ENCODE measurements at places on chromosomes 5 and 9.

DNA sequence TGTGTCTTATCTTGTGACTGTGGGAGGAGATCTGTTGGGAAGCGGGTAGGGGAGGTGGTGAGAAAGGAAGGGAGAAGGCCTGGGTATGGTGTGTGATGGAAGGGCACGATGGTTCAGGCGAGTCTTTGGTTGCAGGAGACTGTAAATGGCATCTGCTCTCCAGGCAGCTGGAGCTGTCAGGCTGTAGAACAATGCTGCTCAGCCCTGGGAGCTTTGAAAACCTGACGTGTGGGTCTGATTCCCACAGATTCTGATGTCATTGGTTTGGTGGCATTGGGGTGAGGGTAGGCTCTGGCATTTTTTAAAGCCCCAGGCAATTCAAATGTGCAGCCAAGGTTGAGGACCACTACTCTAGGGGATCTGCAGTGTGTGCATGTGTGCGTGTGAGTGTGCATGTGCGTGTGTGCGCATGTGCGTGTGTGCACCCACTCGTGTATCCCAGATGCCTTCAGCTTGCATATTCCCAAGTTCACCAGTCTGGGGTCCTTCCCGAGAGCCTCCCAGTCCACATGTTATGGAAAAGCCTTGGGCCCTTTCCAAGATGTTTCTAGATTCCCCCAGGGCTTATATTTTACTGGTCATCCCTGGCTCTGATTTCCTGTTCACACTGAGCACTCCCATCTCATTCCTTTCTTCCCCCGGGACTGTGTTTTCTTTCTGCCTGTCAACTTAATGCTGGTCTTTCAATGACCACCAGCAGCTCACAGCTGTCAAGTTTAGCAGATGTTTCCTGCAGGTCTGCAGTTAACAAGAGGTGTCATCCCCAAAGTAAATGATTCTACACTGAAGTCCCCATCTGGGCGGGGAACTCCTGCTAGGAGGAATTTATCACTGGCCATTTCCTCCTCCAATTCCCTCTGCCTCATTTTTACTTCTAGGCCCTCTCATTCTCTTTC is 34.0 kb downstream of the BOD1 start:
- DNase-seq: no peak

- DNase-seq: no peak
Measured at GRCh38 chr5:56273376-56273955, 40.3 kb upstream of the ANKRD55 start.

DNA sequence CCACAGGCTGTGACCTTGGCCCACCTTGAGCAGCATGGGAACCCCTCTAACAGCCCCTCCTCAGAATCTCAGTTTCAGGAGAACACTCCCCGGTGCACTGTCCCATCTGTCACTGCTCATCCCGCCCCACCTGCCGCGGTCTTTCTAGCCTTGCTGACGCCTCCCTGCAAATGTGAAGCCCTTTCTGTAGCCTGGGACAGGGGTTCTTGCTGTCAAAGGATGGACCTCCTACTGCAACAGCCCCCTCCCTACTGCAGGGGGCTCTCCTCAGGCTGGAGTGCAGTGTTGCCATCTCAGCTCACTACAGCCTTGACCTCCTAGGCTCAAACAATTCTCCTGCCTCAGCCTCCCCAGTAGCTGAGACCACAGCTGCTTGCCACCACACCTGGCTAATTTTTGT is 20.0 kb downstream of the OR2V1 start:
- DNase-seq: no peak

- DNase-seq: no peak
Measured at GRCh38 chr5:149924486-149924885, 20.1 kb downstream of the PDE6A start.

DNA sequence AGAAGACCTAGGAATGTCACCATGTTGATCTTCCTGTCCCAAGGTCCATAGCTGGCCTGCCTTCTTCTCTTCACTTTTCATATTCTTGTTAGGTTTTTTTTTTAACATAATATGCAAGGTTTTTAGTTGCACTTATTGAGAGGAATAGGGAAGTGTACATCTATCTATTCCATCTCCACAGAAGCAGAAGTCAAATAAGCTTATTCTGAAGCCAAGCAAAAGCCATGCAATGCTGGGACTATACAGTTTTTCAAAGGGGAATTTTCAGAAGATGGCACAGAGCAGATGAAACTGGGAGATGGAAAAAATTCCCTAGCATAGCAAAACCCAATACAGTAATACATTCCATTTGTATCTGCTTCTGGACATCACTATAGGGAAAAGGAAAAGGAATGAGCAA is 447.6 kb downstream of the GADD45G start:
- DNase-seq: no peak

DNA sequence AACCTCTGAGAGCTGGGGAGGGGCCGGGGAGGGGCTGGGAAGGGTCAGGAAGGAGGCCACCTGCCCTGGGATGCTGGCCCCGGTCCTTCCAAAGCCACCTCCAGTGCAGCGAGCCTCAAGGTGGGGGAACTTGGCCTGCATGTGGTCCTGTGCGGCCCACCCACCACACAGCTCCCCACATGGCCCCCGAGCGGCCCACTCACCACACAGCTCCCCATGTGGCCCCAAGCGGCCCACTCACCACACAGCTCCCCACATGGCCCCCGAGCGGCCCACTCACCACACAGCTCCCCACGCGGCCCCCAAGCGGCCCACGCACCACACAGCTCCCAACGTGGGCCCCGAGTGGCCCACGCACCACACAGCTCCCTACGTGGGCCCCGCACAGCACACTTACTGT is 2.0 kb upstream of the LCN10 start:
- DNase-seq: no peak
